ENCODE measurements at places on chromosomes 4 and X. TPM values are rescaled to one million over a fixed set of nuclear protein-coding genes. Genes with fewer than 3 reads are reported as not detected.

ESX1 gene
- total RNA-seq = not detected

SPANXB1 gene
- not detected for total RNA-seq

AFP gene
- total RNA-seq = not detected

BRS3 gene
- total RNA-seq = not detected

ATP11C gene
- total RNA-seq = 19.6 TPM

RXFP1 gene
- total RNA-seq = 7.9 TPM

ZNF630 gene
- total RNA-seq = 3.2 TPM

TMEM271 gene
- total RNA-seq = not detected

ZBTB33 gene
- 15.3 TPM for total RNA-seq

STK26 gene
- 12.2 TPM for total RNA-seq

GPR82 gene
- total RNA-seq = 3.4 TPM

DNA sequence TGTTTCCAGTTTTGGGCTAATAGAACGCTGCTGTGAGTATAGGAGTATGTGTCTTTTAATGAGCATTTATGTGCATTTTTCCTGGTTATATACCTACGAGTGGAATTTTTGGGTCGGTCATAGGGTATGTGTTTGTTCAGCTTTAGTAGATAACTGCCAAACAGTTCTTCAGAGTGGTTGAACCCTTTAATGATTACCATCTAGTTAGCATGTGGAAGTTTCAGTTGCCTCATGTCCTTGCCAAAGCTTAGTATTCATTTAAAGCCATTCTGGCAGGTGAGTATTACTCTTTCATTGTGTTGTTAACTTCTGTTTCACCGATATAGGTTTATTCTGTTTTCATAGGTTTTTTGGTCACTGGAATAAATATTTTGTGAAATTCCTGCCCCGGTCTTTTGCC, 229.1 kb downstream of the ARHGAP10 start:
- no peak for DNase-seq

DNA sequence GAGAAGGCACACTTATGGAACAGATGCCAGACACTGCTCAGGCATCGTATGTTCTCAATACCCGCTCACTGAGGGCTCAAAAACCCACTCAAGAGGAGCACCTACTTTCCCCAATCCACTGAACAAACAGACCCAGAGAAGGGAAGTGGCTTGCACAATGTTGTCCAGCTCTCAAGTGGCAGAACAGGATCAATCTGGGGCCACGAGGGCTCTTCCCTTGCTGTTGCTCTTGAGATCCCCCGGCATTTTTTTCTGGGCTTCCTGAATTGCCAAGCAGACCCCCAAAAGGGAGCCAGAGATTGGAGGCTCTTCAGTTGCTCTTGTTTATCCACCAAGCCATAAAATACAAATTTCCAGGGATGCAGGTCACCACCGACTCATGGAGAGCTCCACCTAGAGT, 35.7 kb downstream of the IDS start:
- no peak for DNase-seq

DNA sequence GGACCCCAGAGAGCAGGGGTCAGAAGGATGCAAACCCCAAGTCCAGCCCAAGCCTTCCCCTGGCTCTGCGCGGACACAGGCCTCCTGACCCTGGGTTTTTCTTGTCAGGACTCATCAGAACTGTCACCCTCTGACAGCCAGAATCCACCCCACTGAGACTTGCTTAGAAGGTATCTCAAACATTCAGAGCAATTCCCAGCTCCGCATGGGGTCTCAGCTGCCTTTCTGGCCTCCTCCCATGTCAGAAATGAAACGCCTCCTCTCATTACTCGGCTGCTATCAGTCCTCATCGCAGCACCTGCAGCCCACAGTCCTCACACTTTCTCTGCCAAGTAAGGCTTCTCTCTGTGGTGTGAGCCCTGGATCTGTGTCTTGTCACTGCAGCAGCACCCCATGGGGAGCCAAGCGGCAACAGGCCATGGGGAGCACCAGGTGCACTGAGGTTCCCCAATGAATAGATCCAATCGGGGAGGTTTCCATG, 97.8 kb downstream of the WFS1 start:
- no peak for DNase-seq

- no peak for DNase-seq
These were observed 5.1 kb downstream of the PF4 start for GRCh38 chr4:73976716-73977115.

- DNase-seq = no peak
These were observed 431.8 kb downstream of the PPARGC1A start for GRCh38 chr4:23458054-23458453.

GRCh38 chrX:39201305-39201990, 400.2 kb downstream of the MID1IP1 start:
- no peak for DNase-seq

GRCh38 chr4:142040043-142040442, 403.7 kb downstream of the IL15 start:
- no peak for DNase-seq

DNA sequence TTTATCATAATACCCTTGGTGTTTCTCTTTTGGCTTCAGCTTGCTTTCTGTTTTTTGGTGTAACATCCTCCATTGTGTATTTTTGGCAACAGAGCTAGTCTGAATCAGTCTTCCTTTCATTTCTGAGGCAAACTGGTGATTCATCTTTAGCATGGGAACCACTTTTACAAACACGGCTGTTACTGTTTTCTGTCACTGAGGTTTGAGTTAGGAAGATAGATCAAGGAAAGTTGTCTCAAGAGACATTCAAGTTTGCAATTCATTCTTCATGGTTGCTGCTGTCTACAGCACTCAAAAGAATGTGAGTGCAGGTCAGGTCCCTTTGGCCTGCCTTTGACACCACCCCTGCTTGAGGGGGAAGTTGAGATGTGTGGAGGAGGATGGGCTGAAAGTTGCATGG, 36.3 kb downstream of the IL21 start:
- no peak for DNase-seq

DNA sequence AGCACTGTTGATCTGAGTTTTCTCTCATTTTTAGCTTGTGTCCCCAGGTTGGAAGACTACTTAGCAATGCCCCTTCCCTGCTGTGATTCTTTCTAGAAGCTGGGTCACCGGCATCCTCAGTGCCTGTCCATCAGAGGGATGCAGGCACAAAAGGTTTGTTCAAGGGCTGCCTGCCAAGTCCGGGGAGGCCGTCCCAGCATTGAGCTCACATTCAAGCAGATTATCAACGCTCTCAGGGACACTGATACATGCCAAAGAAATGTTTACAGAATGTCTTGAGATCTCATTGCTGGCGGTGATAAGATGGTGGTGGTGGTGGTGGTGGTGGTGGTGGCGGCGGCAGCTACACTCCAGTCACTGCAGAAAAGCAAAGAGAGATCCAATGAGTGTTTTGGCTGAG, 79.6 kb upstream of the VCX3A start:
- no peak for DNase-seq

- peak; percentile 56 for DNase-seq
These were observed 12.0 kb downstream of the PLCXD1 start for GRCh38 chrX:292900-293897.

DNA sequence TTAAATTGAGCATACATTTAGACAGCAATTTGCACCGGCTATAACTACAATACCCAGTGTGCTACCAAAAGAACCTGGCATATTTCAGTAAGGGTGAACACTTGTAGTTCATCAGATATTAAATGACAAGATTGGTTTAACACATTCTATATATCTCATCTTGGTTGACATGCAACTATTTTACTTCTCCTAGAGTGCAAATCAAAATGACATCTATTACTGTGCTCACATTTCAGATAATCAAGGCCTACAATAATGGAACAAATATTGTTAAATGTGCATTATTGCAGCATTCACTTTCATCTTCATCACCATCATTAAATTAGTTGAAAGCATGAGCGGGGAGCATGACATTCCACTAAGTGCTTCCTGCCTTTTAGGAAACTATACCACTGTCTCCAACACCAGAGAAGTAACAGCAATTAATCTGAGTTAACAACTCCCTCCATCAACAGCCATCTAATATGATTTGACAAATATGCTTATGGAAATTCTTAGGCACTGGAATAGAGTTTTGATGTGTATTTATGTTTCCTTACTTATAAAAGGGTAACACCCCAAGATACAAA, 209.8 kb upstream of the SLIT2 start:
- no peak for DNase-seq

- DNase-seq = no peak
These were observed 315.4 kb downstream of the DCAF12L2 start for GRCh38 chrX:125850693-125851092.

DNA sequence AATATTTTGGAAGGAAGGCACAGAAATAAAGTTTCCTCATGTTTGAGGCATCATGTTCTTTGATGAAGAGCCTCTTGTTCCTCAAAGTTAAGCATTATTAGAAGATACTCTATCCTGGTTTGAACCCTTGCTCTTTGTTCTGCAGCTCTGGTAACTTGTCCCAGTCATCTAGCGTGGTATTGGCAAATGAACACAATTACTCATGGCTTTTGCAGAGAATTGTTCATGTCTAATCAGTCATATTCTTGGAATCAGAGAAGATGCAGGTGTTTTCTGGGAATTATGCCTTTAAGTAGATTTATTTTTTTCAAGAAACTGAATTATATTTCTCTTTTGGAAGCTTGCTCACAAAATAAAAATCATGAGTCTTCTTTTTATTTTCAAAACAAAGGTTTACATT, 52.9 kb upstream of the HPGDS start:
- no peak for DNase-seq

DNA sequence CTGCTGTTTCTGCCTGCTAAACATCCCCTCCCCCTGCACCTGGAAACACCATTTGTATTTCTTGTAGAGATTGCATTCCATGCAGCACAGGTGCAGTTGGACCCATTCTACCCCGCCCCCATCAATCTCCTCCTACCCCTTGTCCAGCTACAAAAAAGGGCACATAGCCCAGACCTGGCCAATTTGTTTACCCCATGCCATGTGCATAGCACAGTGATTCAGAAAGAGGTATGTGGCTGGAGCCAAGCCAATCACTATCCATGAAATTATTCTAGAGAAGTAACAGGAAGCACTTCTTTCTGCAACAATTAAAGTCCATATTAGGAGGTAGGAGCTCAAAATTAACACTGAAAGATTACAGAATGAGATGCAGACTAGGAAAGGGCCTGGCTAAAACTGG, 20.2 kb upstream of the TMEM184C start:
- no peak for DNase-seq

DNA sequence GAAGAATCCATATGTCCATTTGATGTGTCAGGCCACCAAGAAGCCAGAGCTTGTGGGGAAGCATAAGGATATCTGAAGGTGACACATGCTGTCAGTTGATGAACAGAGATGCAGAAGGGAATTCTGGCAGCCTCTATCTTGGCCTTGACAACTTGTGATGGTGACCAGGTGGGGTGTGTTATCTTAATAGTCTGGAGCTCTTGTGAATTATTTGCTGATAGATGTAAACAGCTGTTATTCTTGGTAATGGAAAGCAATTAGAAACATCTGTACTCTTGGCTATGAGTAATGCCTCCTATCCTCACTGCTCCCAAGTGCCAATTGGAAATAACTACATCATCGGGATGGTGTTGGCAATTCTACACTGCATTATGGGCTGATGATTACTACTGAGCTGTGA, 51.9 kb downstream of the NAA11 start:
- no peak for DNase-seq

DNA sequence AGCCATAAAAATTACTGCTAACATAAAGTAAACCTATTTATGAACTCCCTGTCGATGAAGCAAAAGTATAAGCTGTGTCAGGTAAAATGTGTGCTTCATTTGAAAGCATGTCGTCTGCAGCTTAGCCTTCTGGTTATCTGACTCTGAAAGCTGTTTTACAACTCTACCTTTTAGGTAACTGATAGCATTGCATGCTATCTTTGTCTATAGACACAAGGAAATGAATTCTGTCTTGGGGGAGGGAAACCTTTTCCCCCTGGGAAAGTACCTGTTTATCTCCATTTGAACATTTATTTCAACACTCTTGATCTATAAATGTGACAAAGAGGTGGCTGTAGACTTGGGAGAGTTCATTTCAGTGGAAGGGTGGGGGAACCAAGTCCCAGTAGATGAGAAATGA, 51.4 kb downstream of the RAB40A start:
- no peak for DNase-seq

DNA sequence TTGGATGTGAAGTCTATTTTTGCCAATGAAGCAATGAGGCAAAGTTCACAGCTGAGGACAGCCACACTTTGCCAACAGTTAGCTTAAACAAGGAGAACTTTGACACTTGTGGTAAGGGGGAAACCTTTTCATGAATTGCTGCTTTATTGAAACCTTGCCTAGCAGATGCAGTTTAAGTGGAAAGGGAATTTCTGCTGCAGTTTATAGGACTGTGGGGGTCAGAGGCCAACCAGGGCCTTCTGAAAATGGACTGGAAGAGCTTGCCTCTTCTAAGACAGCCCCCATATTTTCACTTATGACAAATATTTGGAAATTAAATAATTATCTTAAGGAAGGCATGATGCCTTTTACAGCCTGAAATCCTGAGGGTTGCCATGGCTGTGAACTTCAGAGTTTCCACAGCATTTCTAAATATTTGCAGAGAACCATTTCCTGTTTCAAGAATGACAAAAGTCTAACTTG, 550.3 kb downstream of the RAB28 start:
- no peak for DNase-seq

- DNase-seq = no peak
These were observed 279.0 kb downstream of the HS3ST1 start for GRCh38 chr4:11149612-11150259.

- no peak for DNase-seq
These were observed 1195.1 kb downstream of the PCDH18 start for GRCh38 chr4:136337216-136337615.

GRCh38 chr4:113411496-113411938, 350.0 kb downstream of the CAMK2D start:
- DNase-seq = no peak

All from upper lobe of right lung (tissue), 1 donor.